ENCODE measurements at places on chromosomes 6 and 20.
A peak's percentile ranks its signal among the peaks of the same experiment; 100 is the strongest.

DNA sequence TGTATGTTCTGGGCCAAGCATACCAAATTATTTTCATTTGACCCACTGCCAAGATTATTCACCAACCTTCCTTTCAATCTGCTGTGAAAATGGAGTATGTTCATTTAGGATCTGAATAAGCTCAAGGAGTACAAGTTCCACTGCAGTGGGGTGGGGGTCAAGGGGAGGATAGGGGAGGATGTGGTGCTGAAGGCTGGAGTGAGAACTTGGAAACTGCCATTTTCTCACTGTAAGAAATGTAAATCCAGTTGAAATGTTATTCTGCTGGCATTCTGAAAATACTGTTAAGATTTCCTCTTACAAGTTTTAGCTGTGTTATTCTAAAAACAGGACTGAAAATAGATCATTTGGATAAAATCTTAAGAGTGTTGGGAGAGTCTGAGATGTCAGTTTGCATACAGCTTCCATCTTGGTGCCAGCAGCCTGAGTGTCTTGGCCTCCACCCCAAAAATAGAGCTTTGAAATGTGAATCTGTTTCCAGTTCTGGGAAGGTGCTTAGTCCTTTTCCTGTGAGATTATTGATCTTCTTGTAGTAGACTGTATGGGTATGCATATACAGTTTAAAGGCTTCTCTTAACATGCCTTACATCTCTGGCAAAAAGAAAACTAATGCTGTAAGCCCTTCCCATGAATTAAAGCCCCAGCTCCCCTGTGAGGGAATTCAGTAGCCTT is 84.3 kb downstream of the CTNNBL1 start:
- no peak for DNase-seq

DNA sequence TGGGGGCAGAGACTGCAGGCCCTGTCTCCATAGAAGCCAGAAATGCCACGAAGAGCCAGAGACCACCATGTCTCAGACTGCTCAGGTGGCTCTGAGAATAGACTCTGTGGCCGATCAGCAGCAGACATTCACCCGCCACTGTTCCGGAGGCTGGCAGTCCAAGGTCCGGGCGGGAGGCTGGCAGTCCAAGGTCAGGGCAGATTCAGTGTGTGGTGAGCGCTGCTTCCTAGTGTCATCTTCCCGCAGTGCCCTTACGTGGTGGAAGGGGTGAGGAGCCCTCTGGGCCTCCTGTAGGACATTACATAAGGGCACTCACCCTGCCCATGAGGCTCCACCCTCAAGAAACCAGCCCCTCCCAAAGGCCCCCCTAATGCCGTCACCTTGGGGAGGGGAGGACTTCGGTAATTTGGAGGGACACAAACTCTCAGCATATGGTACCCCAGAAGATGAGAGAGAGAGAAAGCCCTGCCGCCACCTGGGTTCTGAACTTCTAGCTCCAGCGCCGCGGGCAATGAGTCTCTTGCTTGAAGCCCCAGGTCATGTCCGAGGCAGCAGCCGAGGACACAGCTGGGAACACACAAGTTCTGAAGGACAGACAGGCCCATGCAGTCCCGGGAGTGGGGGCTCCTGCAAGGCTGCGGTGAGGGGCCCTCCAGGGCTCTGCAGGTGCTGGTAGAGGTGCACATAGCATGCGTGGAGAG is 36.4 kb downstream of the DACT2 start:
- no peak for DNase-seq

DNA sequence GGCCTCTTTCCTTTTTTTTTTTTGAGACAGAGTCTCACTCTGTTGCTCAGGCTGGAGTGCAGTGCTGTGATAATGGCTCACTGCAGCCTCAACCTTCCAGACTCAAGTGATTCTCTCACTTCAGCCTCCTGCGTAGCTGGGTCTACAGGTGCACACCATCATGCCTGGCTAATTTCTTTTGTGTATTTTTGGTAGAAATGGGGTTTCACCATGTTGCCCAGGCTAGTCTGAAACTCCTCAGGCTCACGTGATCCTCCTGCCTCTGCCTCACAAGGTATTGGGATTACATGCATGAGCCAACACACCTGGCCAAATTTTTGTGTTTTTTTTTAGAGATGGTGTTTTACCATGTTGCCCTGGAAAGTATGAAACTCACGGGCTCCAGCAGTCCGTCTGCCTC is 29.3 kb downstream of the SRC start:
- no peak for DNase-seq

- no peak for DNase-seq
Observed at GRCh38 chr6:49339096-49339495, 124.0 kb downstream of the MMUT start.

GRCh38 chr6:24385536-24386269 is 17.0 kb upstream of the MRS2 start:
- DNase-seq: no peak

GRCh38 chr20:64191002-64191401 is 26.8 kb downstream of the MYT1 start:
- no peak for DNase-seq

DNA sequence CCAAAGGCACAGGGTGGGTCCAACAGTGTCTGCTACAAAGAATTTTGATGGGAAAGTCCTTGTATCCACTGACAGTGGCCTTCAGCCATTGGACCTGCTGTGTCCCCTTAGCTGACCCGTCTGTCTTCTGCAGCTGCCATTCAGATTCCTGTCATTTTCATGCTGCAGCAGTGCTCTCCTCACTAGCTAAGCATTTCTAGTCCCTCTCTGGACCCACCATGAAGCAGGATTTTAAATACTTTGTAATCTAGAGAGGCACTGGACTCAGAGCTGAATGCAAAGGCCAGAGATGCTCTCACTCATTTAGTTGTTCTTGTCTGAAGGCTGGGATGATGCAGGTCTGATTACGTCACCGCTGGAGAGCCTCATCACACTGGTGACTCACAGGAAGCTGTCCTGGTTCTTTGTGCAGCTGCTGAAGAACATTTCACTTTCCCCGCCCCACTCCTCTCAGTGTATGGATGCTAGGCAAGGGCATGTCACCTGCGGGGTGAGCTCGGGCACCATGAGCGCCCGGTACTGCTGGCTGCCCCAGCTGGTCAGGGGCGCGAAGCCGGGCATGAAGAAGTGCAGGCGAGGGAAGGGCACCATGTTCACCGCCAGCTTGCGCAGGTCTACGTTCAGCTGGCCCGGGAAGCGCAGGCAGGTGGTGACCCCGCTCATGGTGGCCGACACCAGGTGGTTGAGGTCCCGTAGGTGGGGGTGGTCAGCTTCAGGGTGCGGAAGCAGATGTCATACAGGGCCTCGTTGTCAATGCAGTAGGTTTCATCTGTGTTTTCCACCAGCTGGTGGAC is 19.4 kb upstream of the TUBB2A start:
- peak; percentile 21 for DNase-seq

DNA sequence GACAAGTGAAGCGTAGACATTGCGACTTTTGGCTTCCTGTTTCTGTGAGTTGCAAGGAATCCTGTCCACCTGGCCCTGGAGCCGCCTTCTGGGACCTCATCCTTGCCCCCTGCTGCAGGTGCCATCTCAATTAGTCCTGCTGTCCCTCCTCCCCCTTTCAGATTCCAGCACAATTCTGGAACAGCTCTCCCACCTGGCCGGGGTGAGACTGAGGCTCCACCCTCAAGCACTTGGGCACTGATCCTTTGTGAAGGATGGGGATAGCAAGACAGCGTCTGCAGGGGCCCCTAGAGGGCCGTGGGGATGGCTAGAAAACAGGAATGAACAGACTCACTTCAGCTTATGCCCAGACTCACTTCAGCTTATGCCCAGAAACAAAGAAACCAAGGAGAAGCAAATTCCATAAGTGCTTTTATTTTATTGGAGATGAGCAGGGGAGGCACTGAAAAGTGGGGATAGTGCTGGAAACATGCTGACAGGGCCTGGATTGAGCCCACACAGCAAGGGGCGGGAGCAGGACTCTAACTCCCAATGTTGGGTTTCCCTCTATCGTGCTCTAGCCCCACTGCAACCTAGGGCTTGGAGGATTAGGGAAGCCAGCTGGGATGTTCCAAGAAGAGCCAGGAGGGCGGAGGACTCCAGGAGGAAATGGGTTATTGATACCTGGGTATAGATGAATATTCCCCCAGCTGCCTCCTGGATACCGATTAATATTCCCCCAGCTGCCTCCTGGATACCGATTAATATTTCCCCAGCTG is 1.4 kb downstream of the C6orf15 start:
- no peak for DNase-seq

- no peak for DNase-seq
Observed at GRCh38 chr6:169230946-169231789, 22.5 kb downstream of the THBS2 start.

GRCh38 chr6:41970436-41970846 is 28.8 kb upstream of the CCND3 start:
- peak; percentile 18 for DNase-seq

DNA sequence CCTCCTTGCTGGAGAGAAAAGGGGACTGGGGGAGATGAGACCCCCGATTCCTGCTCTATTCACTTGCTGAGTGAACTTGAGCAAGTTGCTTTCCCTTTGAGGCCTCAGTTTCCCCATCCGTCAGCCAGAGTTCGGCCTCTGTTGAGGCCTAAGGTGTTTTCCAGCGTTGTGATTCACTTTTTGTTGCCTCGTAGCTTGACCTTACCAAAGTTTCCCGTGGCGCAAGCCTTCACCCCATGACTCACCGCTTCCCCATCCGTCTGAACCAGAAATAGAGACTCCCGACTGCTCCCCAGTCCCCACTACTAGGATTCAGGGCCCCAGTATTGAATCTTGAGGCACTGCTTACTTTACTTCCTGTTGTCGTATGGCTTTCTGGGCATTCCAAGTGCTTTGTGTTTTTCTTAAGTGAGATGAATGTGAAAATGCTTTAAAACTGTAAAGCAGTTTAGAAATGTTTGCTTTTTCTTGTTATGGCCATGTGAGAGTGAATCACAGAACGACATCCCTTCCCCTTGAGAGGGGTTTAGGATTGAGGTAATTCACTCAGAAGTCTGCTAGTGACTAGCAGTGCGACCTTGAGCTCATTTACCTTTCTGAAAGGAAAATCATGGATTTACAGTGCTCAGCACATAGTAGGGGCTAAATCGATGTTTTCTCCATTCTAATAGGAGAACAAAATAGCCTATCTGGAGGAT is 1.2 kb downstream of the CHMP4B start:
- peak; percentile 42 for DNase-seq

GRCh38 chr20:51738877-51739447 is 29.2 kb downstream of the ATP9A start:
- no peak for DNase-seq

DNA sequence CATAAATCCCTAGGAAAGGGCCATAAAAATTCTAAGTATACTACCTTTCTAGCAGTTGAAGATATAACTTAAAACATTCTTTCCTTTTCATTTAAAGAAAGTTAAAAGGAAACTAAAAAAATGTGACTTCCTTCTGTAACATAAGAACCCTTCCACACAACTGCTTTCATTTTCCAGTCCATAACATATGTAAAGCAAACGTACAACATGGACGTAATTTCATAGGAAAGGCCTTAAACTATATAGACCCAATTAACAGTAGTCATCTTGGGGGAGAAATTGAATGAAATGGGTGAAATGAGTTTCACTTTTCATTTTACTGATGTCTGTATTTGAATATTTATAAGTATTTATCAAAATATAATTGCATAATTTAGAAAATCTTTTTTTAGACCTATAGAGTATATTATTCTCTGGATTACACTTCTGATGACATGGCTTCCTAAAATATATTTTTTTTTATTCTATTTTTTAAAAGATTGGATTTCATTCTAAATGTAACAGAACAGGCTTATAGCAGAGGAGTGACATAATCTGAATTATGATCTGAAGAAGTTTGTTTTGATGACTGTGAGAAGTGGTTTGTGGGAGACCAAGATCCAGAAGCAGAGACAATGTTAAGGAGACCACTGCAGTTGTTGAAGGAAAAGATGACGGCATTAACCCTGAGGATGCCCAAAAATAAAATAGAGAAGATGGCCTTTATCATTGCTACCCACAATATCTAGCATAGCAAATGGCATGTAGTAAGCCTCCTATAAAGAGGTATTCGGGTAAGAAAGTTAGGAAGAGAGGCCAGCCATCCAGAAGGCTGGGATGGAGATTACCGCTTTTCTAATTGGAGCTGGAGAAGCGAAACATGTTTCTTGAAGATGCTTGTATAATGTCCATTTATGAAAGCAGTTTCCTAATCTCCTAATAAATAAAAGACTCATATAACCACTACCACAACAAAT is 260.4 kb downstream of the PTPRK start:
- DNase-seq: peak; percentile 28

DNA sequence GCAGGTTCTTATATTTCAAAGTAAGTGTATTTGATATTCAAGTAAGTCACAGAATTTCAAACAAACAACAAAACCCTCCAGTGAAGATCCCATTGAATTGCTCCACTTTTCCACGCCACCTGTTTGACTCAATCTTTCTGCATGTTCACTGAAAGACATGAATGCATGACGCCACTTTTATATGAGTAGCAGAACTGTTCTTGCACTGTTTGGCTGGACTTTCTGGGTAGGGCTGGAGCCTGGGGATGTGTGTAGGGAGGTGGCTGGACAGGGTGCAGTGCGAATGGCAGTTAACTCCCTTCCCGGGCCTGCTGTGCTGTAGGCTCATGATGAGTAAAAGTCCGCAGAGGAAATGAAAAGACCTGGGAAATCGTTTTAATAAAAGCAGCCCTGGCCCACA is 39.7 kb downstream of the IL20RA start:
- DNase-seq: no peak

- DNase-seq: no peak
Observed at GRCh38 chr6:22049002-22049401, 247.8 kb downstream of the PRL start.

DNA sequence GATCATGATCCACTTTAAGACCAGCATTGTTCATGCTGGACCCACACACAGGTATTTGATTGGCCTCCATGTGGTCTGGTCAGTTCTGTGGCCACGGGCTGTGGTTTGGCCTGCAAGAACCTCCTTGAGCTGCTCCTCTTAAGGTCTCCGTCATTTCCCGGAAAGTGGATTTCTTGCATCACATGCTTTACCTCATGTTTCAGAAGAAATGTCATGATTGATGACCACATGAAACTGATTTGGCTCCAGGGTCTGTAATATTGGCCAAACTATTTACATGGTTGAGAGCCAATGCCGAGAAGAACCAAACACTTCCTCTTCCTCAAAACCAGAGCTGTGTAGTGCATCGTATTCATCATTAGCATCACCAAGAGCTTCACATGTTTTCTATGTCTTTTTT is 13.2 kb upstream of the RSPH3 start:
- no peak for DNase-seq

DNA sequence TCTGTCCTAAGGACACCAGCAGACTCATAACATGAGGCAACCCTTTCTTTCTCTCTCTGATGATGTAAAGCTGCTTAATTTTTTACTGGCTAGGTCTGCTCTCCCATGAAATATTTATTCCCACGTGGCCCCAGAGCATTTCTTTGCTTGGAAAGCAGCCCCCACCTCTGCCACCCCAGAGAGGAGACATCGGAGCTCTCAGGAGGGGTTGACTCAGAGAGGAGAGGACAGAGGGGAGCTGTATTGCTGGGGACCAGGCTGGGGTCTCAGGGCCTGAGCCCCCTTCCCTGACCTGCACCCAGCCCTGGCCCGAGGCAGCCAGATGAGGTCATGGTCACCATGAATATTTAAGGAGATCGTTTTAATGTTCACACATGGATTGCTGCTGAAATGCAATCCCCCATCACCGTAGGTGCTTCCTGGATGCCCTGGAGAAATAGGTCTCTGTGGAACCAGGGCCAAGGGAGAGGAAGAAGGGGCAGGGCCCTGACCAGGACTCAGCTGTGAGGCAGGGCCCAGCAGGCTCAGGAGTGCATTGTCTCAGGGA is 117.5 kb downstream of the DLL1 start:
- DNase-seq: no peak
